ENCODE measurements at places on chromosomes 7 and 10.

GRCh38 chr7:11185179-11185815 is 211.6 kb downstream of the PHF14 start:
- no peak for DNase-seq

DNA sequence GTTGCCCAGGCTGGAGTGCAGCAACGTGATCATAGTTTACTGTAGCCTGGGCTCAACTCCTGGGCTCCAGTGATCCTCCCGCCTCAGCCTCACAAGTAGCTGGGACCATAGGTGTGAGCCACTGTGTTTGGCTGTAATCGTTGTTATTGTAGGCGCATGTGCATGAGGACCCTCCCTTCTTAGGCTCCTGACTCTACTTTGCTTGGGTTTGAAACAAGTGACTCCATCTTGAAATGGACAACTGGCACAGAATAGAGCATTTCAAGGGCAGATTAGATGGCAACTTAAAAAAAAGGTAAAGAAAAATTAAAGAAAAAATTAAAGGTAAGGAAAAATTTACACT is 15.4 kb upstream of the GIMAP8 start:
- DNase-seq: no peak

DNA sequence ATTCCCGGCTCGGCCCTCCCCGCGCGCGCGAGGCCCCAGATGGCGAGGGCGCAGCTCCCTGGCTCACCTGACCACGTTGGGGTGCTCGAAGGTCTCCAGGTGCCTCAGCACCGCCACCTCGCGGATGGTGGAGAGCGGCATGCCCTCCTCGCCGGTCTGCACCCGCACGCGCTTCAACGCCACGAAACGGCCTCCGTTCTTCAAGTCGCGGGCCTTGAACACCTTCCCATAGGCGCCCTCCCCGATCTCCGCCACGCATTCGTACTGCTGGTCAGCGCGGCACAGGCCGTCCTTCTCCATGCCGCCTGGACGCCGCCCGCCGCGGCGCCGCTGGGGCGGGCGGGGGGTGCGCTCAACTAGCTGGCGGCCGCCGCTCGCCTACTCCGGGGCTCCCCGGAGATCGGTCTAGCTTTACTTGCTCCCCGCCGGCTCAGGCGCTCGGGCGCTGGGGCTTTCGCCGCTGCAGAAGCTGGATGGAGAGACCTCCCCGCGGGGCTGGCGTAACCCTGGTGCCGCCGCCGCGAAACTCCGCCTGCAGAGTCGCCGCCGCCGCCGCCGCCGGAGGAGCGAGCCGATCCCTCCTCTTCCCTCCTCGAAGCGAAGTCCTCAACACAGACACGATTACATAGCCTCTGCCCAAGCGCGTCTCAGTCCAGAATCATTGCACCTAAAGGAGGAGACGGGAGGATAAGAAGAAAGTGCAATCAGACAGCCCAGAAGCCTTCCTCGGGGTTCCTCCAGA is 3.2 kb downstream of the CDK6 start:
- peak; percentile 77 for DNase-seq

- DNase-seq: peak; percentile 95
These were observed 109.3 kb downstream of the GRK5 start for GRCh38 chr10:119316729-119317097.

Measured in A172 (cell line).